ENCODE measurements at places on chromosomes 7 and 10.

GRCh38 chr10:132141076-132141475 is 45.7 kb upstream of the DPYSL4 start:
- no peak for DNase-seq

DNA sequence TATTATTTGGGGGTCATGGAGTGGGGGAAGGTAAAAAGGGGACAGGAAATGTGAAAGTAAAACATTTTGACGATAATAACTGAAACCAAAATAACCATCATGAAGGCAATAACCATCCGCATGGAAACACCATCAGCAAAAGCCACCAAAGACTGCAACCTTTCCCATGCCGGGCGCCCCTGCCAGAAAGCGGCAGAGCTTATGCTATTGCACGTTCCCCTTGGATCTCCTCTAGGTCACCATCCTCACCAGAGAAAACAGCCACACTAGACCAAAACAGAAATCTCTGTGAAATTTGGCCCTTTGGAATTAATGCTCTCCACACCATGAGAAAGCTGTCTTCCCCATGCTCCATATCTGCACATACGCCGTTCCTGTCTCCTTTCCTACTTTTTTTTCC is 31.1 kb downstream of the DRGX start:
- DNase-seq: no peak

DNA sequence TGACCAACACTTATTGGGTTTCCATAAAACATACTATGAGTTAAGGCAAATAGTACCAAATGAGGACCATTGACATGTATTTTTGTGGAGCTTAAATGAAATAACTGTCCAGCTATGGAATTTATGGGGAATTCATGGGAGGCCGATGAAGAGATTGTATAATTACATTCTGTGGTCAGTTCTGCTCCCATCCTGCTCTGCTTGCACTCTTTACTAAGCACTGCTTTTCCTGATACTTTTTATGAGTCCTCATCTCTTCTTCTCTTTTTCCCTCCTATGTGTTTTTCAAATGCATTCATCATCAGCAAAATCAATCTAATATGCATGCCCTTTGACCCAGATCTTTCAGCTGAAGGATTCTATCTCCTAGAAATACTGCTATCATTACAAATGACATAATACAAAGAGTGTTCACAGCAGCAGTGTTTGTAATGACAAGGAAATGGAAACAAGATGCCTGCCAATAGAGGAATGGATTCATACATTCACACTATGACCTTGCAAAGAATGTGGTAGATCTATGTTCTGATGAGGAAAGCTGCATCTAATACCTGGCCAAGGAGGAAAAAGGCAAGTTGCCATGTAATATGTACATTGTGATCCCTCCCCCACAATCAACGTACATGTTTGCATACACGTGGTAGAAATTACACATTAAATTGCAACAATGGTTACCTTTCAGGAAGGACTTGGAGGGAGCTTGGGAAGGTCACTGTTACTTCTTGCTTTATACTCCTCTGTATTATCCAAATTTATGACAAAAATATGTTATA is 73.9 kb downstream of the PCGF5 start:
- DNase-seq: no peak

DNA sequence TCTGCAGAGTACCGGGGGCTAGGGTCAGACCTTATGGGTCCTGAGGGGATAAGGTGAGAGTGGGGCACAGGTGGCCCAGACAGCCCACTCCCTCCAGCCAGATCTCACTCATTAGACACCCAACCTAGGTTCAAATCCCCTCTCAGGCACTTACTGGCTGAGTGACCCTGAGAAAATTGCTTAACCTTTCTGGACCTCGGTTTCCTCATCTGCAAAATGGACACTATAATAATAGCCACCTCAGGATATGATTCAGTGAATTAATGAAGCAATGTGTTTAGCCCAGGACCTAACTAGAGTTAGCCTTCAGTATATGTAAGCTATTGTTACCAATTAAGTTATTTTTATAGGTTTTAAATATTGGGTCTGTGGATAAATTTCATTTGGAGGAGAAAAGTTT is 122.6 kb downstream of the RGS10 start:
- no peak for DNase-seq

DNA sequence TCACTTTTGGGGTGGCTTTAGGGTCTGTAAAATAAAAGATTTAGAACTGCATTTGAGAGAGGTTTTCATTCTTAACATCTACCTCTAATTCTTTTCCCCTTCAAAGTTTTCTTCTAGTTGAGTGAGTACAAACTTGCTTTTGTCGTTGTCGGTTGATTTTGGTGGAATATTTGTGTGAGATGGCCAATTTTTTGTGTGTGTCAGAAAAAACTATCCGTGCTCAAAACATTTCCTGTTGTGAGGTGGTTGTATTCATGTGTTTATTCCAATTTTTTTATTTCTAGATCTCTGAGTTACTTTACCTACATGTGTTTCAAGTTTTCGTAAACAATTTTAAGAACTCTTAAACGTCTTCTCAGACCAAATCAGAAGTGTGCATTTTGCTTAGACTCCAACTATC is 1.6 kb downstream of the AHR start:
- no peak for DNase-seq

DNA sequence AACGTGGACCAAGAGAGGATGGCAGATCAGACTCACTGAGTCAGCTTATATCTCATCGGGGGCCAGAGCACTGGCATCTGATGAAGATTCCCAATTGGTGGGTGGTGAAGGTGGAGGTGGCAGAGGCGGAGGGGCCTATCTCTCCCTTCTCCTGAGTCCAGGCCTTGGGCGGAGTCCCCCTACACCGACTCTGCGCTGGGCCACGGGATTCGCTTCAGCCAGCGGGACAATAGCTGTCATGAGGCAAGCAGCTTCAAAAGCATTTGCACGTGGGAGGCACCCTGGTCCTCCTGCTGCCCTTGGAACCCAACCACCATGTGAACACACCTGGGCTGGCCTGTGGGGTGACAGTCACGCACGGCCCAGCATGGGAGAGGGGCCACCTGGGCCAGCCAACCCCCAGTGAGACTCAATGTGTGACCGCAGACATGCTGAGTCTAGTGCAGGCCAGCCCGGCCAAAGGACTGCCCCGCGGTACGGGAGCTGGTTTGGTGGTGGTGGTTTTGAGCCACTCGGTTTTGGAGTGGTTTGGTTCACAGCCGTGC is 466.8 kb upstream of the FOXK1 start:
- no peak for DNase-seq

GRCh38 chr10:31587691-31588090 is 268.7 kb downstream of the ZEB1 start:
- no peak for DNase-seq

- DNase-seq: no peak
Measured at GRCh38 chr7:47094462-47094861, 487.4 kb downstream of the TNS3 start.

DNA sequence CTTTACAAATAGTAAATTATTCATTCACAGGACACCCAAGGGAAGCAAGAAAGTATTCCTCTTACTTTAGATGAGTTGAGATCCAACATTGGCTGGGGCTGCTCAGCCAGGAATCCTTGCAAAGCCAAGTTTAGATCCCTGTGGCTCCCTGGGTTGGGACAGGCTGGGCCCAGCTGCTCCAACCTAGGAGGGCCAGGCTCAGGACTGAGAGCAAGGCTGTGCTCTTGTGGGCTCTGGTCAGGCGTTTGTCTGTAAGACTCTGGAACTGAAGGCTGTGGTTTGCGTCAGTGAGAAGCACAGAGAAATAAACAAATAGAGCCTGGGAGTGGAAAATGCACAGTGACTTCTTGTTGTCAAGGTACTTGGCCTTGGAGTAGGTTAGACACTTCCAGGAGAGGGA is 53.2 kb upstream of the TMEM273 start:
- no peak for DNase-seq

GRCh38 chr7:116653204-116653603 is 18.8 kb upstream of the MET start:
- DNase-seq: no peak

DNA sequence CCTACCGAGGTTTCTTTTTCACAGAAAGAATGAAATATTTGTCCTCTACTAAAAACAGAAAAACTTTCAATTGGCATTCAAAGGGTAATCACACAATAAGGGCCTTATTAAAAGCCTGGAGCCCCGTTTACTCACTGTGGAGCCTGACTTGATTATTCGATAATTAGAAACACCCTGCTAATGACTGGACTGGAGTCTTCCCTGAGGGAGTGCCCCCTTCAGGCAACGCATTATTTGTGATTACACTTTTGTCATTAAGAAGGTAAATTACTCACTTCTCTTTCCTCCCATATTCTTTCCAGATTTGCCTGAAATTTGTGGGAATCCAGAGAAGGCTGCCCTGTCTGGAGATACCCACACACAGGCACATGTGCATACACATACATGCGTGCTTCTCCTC is 444.2 kb upstream of the NPVF start:
- no peak for DNase-seq

DNA sequence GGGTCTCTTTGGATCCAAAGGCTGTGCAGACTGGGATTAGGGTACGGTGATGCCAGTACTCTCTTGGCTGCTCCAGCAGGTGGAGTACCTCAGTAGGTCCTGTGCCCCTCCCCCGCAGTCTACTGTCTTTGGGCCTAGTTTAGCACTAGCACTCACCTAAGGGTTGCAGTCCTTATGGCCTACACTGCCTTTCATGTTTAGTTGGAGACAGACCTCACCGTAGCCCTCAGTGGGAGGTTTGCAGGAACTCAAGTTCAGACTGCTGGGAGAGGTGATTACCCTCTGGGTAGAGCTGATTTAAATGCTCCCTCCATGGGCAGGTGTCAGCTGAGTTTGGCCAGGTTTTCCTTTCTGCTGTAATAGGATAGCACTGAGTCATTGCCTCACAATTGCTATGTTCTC is 210.8 kb upstream of the TMEM196 start:
- no peak for DNase-seq

DNA sequence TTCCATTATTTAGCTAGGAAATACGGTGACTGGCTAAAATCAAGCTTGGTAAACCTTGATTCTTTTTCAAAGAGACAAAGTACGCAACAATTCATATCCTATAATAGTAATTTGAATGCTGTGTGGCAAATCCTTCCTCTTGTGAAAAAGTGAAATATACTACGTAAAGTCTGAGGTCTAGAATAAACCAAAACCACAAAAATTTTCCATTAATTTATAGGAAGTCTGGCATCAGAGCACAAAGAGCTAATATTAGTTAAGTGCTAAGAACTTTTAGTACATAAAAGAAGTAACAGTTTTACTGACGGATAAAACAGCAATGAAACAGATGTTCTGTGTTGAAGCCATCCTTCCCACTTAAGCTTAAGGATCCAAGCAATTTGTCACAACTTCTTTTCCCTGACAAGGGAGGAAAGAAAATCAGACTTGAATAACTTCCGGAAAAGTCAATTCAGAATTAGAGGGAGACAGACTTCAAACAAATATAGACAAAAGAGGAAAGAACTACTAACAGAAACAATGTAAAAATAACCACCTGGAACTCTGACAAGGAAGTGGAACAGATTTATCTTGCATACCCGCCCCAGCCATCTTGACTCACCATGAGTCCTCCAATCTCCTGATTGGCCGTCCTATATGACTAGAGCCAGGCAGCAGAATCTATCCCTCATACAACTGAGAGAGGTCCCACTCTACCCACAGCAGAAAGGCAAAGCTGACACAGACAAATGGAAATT is 34.6 kb downstream of the RHEB start:
- DNase-seq: no peak

GRCh38 chr10:11810973-11811372 is 12.2 kb upstream of the PROSER2 start:
- no peak for DNase-seq

DNA sequence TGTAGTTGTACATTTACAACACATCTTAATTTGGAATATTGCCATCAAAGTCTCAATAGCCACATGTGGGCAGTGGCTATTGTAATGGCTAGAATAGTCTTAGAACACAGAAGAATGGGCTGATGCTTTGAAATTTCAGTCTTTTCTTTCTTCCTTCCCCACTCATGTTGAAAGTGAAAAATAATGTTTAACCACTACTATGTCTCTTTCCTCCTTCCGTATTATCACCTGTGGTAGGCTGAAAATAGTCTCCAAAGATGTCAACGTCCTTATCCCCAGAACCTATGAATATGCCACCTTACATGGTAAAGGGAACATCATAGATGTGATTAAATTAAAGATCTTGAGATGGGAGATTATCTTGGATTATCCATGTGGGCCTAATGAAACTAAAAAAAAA is 154.0 kb downstream of the SUGCT start:
- DNase-seq: no peak

- no peak for DNase-seq
Measured at GRCh38 chr10:34185998-34186397, 629.1 kb downstream of the PARD3 start.

DNA sequence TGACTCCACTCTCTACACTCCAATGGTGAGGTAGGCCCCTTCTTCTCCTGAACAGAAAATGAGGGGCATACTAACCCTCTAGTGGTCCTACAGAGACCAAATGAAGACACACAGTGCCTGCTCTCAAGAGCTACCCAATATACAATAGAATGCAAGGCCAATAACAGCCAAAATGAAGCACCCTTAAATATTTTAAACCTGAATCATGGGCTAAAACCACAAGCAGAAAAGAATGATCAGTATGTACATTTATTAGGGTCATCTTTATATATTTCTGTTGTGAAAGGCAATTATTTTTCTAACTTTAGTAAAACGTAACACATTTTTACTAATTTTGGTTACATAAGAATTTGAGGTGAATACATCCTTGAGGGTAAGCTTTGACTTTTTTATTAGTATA is 49.9 kb upstream of the COL1A2 start:
- no peak for DNase-seq

DNA sequence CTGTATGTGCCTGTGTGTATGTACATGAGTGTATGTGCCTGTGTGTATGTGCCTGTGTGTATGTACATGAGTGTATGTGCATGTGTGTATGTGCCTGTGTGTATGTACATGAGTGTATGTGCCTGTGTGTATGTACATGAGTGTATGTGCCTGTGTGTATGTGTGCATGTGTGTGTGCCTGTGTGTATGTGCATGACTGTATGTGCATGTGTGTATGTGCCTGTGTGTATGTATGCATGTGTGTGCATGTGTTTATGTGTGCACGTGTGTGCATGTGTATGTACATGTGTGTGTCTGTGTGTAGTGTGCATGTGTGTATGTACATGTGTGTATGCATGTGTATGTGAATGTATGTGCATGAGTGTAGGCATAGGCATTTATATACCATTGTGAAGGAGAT is 274.8 kb downstream of the ADARB2 start:
- no peak for DNase-seq

DNA sequence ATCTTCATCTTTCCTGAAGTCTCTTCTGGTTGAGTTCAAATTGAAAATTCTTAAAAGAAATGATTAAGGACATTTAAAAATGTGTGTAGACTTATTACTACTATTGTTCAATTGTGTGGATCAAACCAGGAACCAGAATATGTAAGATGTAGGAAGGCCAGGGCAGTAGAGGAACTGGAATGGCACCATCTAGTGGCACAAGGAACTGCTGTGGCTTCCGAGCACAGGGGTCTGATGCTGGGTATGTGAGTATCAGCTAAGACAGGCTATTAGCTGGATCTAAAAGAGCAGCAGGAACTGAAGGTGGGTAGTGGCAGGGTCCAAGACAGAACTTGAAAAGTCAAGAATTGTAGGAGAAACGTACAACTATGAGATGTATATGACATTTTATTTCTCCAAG is 247.3 kb downstream of the SEMA3A start:
- DNase-seq: no peak

Data from left hindlimb (tissue), 1 donor.